ENCODE measurements at places on chromosomes 12 and 14.
A peak's percentile ranks its signal among the peaks of the same experiment; 100 is the strongest.

- H3K36me3 ChIP-seq, result no peaks in the 10 kb centered on the region
- no peak for ATAC-seq
- no peaks in the 10 kb centered on the region for H3K4me1 ChIP-seq
- H3K27me3 ChIP-seq, result no peaks in the 10 kb centered on the region
These were observed 44.3 kb downstream of the TMTC2 start for GRCh38 chr12:82730953-82731459.

DNA sequence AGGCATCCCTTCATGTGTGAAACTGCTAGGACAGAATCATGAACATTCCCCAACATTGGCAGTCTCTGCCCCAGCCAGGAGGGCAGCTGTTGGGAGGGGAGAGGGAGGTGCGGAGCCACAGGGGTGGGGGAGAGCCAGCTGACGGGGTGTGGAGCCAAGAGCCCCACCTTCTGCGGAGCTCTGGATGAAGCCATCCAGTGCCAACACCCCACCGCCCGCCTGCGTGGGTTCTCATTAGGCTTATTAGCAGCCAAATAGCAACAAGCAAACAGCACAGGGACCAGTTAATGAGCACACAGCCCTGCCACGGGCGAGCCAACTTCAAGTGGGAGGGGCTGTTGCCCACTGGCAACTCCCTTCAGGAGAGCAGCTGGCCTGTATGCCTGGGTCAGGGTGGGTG, 12.1 kb downstream of the LTBP2 start:
- H3K27ac ChIP-seq, result no peak overlapping the region
- H3K27me3 ChIP-seq, result no peaks in the 10 kb centered on the region
- no peak overlapping the region for H3K4me3 ChIP-seq
- H3K36me3 ChIP-seq, result no peaks in the 10 kb centered on the region
- H3K4me1 ChIP-seq, result no peaks in the 10 kb centered on the region

GRCh38 chr14:36503771-36504741, 16.0 kb downstream of the NKX2-1 start:
- H3K27me3 ChIP-seq, result peaks cover 65% of the 10 kb centered on the region
- H3K36me3 ChIP-seq, result peaks cover 6% of the 10 kb centered on the region
- no peak overlapping the region for H3K27ac ChIP-seq
- no peak for ATAC-seq
- H3K4me3 ChIP-seq, result no peak overlapping the region

GRCh38 chr14:77158882-77159255, 17.3 kb upstream of the ZDHHC22 start:
- no peaks in the 10 kb centered on the region for H3K36me3 ChIP-seq
- no peak for ATAC-seq
- no peak overlapping the region for H3K27ac ChIP-seq

DNA sequence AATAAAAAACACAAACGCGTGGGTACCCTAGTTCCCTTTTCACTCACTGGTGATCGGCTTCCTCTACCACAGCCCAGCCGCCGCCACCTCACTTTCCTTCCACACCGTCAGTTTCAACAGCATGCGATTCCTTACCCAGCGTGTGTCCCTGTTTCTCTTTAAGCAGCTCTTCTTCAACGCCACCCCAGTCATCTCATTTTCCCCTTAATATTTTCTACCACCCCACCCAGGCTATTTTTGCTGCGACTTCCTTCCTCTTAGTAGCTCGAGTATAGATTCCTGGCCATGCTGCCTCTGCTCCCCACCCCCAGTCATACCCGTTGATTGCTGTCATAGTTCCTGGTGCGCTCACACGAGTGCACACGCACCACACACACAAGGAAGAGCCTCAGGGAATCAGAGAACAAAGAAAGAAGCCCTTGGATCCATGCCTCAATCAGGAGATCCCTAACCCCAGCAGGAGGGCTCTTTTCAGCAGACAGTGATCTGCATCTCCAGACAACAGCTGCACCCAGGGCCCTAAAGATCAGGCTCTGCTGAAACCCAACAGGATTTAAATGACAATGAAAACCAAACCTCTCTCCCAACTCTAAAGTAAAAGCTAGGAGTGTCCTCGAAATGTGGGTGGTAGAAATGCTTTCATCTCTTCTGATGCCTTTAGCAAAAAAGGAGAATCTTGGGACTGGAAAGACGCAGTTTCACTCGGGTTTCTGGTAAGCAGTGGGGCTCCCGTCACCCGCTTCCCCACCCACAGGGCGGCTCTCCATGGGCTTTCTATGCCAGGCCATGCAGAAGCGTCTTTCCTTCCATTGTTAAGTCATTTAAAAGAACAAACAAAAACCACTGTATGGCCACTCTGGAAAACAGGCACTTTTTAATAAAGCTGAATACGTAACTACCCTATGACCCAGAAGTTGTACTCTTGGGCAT, 23.8 kb downstream of the VPS37B start:
- H3K4me1 ChIP-seq, result peaks cover 34% of the 10 kb centered on the region
- peak overlapping the region; percentile 30 for H3K27ac ChIP-seq
- H3K27me3 ChIP-seq, result no peaks in the 10 kb centered on the region

GRCh38 chr14:59507063-59507751, 22.9 kb downstream of the JKAMP start:
- no peak overlapping the region for H3K4me3 ChIP-seq
- no peak overlapping the region for H3K27ac ChIP-seq
- ATAC-seq, result peak; percentile 68
- H3K27me3 ChIP-seq, result peaks cover 9% of the 10 kb centered on the region

DNA sequence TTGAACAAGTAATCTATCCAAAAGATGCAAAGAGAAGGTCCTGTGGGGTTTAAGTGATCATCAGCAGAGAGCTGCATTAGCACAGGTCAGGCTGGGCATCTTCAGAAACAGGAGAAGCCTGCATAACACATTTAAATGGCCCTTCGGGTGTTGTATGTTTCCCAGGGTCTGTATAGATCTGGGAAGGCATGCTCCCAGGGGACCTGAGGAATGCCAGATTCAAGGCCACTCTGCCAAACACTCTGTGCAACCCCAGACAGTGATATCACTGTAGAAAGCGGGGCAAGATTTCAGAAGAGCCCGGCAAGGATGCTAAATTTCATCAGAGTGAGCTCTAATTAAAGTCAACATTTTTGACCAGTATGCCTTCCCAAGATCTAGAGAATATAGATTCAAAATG, 92.9 kb downstream of the ARMH4 start:
- H3K36me3 ChIP-seq, result no peaks in the 10 kb centered on the region
- H3K4me3 ChIP-seq, result no peak overlapping the region
- ATAC-seq, result no peak

GRCh38 chr12:106066051-106066705, 72.6 kb downstream of the NUAK1 start:
- H3K27ac ChIP-seq, result no peak overlapping the region
- ATAC-seq, result no peak
- peaks cover 21% of the 10 kb centered on the region for H3K27me3 ChIP-seq
- H3K4me3 ChIP-seq, result no peak overlapping the region
- no peaks in the 10 kb centered on the region for H3K36me3 ChIP-seq
- H3K4me1 ChIP-seq, result no peaks in the 10 kb centered on the region

DNA sequence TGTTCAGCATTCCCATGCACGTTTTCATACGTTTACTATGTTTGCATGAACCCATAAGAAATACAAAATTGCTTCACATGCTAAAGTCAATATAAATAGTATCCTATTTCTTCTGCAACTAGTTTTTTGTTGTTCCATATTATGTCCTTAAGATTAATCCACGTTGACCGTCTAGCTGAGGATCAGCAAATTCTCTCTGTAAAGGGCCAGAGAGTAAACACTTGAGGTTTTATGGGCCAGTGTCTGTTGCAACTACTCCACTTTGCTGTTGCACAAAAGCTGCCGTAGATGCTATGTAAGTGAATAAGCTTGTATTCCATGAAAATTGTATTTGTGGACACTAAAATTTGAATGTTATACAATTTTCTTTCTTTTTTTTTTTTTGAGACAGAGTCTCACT, 21.1 kb upstream of the PITPNM2 start:
- no peak overlapping the region for H3K27ac ChIP-seq
- peaks cover 67% of the 10 kb centered on the region for H3K36me3 ChIP-seq
- peaks cover 11% of the 10 kb centered on the region for H3K4me1 ChIP-seq
- no peak overlapping the region for H3K4me3 ChIP-seq

Measured in activated T-helper 17 cell treated with anti-CD3 and anti-CD28 coated beads, Interleukin-2, amount 50 U/mL, for 72 hours (primary cell).